ENCODE measurements at places on chromosomes 1 and 21.
A peak's percentile ranks its signal among the peaks of the same experiment; 100 is the strongest.

DNA sequence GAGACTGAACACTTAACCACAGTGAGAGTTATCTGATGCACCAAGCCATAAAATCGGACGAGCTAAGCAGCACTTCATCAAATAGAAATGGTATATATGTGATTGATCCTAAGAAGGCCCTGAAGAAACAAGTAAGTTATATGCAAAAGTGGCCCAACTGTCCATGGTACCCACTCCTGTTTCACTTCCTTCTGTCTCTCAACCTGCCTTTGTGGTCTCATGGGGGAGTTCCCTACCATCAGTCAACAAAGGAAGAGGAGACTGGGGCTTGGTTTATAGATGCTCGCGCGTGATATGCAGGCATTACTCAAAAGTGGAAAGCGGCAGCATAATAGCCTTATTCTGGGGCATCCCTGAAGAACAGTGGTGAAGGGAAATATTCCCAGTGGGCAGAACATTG lies 543.9 kb upstream of the ADGRL4 start:
- no peak for DNase-seq

- DNase-seq: peak; percentile 35
Measured at GRCh38 chr1:179743679-179744400, 749 bp downstream of the FAM163A start.

GRCh38 chr1:214003233-214003632 lies 15.5 kb downstream of the PROX1 start:
- no peak for DNase-seq

- DNase-seq: no peak
Measured at GRCh38 chr1:116325104-116325503, 47.9 kb upstream of the ATP1A1 start.

DNA sequence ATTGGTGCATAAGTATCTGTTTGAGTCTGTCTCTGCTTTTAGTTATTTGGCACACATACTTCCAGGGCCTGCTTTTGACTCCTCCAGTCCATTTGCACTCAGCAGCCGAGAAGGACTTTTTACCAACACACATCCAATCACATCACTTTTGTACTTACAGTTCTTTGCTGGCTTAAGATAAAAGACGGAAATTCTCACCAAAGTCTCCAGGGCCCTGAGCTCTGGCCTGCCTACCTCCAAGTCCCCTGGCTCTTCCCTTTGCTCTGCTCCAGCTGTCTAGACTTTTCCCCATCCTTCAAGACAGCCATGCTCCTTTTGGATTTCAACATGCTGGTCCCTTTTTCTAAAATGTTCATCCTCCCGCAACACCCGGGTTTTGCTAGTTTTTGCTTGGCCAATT lies 2.2 kb upstream of the EVA1C start:
- no peak for DNase-seq

DNA sequence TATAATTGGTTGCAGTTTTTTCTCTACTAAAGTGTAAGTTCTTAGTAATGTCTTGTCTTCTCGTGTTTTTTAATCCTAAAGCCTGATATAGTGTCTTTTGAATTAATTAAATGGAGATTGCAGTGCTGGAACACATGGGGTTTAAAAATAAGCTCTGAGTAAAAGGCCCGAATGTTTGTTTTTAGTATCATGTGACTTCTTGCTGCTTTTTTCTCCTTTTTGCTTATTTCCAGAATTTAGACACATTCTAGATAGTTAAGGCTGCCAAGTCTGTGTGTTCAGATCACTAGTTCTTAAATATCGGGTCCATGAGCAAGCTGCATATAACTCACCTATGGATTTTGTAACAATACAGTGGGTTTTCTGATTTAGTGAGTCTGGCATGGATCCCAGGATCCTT lies 27.5 kb downstream of the KCTD3 start:
- no peak for DNase-seq

- DNase-seq: no peak
Measured at GRCh38 chr1:17014671-17015567, 3.2 kb upstream of the ATP13A2 start.

DNA sequence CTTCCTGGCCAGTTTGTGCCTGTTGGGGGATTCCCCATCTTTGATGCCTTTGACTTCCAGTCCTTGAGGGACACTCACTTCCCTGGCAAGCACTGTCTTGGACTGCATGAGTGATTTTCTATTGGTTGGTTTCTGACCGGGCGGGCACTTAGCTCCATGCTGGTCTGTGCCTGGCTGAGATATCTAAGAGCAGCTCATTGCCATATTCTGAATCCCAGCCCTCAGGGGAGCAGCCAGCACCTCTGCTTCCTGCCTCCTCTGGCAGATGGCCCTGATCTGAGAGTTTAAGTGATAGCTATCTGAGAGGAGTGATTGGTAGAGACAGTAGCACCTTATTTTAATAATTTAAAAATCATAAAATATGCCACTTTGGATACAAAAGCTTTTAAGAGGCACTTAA lies 52.5 kb downstream of the DISC1 start:
- no peak for DNase-seq

GRCh38 chr1:171226747-171227370 lies 21.4 kb upstream of the FMO1 start:
- DNase-seq: peak; percentile 55
